Stimulated activated CD4-positive, alpha-beta T cell treated with anti-CD3 and anti-CD28 coated beads, Interleukin-1b, Interleukin-23, amount 100 ng/mL, for 1 hour (primary cell): ENCODE measurements at places on chromosomes 5 and 9.

GRCh38 chr9:102911185-102911584 lies 83.9 kb upstream of the CYLC2 start:
- DNase-seq = no peak

GRCh38 chr9:89029788-89030187 lies 38.5 kb downstream of the S1PR3 start:
- DNase-seq = no peak

GRCh38 chr5:131252824-131253171 lies 11.1 kb upstream of the CDC42SE2 start:
- peak; percentile 17 for DNase-seq

GRCh38 chr5:8079056-8079455 lies 210.1 kb downstream of the MTRR start:
- DNase-seq = no peak
